ENCODE measurements at places on chromosomes 16 and 17. TPM values are rescaled to one million over a fixed set of nuclear protein-coding genes. Genes with fewer than 3 reads are reported as not detected.
A peak's percentile ranks its signal among the peaks of the same experiment; 100 is the strongest.

Gene ABCC12
- polyA plus RNA-seq: 0.33 TPM

- no peak for DNase-seq
Observed at GRCh38 chr17:79841369-79842135, 2.3 kb upstream of the CBX4 start.

DNA sequence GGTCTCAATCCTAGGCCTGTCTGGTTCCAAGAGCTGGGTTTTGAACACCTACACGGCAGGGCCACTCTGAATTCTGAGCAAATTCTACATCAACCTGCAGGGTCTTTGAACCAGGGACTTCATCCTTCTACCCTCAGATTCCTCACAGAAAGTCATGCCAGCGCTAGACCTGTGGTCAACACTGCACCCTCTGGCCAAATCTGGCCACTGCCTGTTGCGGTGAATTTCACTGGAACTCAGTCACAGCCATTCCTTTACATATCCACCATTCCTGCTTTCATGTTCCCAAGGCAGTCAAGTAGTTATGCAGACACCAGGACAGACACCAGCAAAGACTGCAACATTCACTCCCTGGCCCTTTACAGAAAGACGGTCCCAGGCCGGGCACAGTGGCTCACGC, 144.6 kb downstream of the C16orf95 start:
- DNase-seq: no peak

DNA sequence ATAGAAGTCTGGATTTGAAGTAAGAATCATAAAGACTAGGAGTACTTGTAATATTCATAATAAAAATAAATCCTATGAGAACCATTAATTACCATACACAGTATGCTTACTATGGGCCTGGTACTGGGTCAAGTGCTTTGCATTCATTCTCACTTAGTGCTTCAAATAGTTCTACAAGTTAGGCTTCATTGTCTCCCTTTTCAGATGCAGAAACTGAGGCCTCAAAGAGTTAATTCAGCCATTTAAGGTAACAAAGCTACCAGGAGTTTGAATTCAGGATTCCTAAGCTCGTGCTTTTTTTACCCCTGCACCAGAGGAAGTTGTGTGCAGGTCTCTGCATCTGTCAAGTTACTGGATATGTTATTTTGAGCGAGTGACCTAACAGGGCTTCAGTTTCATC, 1098.4 kb upstream of the EEF2KMT start:
- no peak for DNase-seq

DNA sequence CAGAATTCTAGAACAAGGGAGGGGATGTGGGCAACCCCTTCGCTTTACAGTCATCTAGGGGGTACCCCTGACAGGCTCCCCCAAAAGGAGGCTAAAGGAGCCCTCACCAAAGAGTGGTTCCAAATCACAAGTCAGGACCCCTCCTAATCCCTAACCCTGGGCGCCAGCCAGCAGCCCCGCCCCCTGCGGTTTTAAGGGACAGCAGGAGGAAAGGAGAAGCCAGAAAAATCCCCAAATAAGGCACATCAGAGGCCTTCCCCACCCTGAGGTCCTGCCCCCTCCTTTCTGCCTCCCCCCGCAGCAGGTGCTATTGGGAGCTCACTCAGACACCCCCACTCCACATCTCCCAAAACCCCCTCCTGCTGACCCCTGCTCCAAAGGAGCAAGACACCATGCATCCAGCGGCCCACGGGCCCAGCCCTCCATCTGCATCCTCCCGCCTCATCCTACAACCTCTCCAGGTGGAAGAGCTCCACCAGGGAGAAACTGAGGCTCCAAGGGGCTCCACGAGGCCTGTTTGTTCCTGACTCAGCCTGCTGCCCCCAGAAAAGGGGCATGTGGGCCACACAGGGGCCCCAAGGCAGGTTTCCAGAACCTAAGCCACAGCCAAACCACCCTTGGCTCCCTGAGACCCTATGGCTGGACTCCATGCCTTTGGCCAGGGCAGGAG, 93.5 kb downstream of the GOSR1 start:
- DNase-seq: no peak

DNA sequence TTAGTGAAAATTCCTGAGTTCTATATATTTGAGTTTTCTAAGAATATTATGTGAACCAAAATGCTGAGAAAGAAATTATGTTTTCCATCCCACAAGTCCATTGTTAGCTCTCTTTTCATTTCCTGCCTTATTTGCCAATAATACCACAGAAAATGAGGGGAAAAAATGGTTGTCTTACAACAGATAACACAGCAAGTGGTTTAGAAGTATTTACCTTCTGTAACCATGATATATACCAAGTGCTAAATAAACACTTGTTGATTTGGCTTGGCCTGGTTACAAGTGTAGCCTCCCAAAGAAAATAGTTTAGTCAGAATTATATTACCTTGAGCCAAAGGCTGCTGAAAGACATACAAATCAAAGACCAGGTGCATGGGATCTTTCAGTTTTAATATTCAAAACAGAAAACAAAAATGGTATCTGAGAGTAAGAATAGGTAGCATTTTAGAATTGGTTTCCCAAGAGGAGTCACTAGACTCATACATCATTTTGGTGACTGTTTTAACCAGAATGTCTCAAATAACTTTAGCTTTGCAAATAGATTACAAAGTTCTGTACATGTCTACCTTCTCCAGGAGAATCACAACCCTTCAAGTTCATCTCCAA, 439.8 kb upstream of the DYNLRB2 start:
- no peak for DNase-seq

Gene MEOX1
- polyA plus RNA-seq: 10.4 TPM

GRCh38 chr17:49191917-49192741, 18.2 kb downstream of the GNGT2 start:
- DNase-seq: peak; percentile 69

DNA sequence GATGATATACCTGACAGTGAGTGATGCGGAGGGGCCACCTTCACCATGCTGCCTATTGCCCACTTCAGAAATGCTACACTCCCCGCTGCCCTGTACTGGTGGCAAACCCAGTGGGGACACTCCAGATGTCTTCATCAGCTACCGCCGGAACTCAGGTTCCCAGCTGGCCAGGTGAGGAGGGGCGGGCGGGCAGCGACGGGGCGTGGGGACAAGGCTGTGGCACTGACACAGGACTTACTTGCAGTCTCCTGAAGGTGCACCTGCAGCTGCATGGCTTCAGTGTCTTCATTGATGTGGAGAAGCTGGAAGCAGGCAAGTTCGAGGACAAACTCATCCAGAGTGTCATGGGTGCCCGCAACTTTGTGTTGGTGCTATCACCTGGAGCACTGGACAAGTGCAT, 16.6 kb downstream of the SARM1 start:
- no peak for DNase-seq

DNA sequence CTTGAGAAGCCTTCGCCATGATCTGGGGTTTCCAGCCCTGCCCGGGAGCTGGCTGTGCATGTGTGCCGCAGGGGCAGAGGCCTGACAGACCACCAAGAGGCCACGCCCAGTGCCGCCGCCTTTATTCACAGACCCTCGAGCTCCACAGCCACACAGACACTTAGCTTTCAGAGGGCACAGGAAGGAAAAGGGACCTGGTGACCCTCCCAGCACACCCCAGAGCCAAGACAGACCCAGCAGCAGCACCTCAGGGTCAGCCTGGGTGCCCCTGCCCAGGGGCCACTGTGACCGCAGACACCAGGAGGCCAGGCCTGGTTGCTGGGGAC, 10.8 kb downstream of the MCRIP1 start:
- no peak for DNase-seq

DNA sequence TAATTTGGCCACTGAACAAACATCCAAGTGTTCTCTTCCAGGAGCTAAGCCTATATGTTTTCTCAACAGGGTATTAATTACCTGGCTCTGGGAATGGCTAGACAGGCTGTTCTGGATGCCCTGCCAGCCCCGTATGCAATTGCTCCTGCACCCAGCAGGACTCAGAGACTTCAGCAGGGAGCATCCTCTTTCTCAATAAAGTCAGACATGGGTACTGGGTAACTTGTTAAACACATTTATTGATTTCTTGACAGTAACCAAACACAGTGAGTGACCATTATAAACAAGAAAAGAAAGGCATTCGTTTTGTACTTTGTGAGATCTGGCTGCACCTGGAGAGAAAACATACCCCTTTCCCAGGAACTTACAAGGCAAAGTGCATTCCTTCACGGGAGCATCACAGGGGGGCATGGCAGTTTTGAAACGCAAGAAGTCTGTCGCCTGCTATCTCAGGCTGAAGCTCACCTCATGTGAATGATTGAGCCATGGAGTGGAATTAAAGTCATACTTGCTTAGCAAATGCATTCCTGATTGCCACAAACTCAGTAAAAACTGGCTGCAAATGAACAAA, 369.8 kb downstream of the UTP18 start:
- no peak for DNase-seq

- DNase-seq: no peak
Observed at GRCh38 chr17:72305472-72305871, 184.7 kb downstream of the SOX9 start.

- DNase-seq: no peak
Observed at GRCh38 chr17:40534371-40535189, 30.7 kb downstream of the CCR7 start.

- no peak for DNase-seq
Observed at GRCh38 chr16:75593825-75594820, 27.9 kb downstream of the GABARAPL2 start.

Gene CACNB1
- polyA plus RNA-seq: 232 TPM

Gene ATP2A3
- polyA plus RNA-seq: 5.3 TPM

- no peak for DNase-seq
Observed at GRCh38 chr17:50188921-50189549, 12.4 kb downstream of the COL1A1 start.

- DNase-seq: no peak
Observed at GRCh38 chr17:82434216-82434565, 15.8 kb upstream of the OGFOD3 start.

Gene KRT9
- polyA plus RNA-seq: not detected

Gene FNDC8
- 0.11 TPM for polyA plus RNA-seq

DNA sequence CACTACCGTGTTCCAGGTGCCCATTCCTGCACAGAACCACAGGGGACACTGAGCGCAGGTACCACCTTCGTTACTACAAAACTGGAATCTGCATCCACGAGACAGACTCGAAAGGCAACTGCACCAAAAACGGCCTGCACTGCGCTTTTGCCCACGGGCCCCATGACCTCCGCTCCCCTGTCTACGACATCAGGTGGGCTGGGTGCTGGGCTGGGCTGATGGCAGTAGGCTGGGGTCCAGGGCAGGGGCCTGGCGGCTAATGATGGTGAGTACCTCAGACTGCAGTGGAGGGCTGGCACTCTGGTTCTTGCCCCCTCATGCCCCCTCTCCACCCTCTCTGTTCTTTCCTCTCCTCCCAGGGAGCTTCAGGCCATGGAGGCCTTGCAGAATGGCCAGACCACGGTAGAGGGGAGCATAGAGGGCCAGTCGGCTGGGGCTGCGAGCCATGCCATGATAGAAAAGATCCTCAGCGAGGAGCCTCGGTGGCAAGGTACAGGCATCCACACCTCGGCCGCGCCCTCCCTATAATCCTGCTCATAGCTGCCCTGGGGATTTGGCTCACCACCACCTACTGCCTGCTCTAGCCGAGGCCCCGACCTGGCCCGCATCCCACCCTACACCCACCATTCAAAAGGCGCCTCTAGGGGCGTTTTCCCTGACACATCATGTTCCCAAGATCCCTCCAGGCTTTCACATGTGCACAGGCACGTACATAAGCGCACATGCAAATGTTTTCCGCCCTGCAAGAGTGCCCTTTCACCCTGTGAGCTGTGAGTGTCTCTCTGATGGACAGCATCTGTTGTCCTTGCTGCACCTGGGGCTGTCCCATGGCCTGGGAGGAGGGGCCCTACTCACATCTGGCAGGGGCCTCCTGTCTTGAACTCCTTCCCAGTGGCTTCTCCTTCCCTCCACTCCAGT, 27.7 kb downstream of the UNK start:
- no peak for DNase-seq

Gene NGFR
- 39.8 TPM for polyA plus RNA-seq

DNA sequence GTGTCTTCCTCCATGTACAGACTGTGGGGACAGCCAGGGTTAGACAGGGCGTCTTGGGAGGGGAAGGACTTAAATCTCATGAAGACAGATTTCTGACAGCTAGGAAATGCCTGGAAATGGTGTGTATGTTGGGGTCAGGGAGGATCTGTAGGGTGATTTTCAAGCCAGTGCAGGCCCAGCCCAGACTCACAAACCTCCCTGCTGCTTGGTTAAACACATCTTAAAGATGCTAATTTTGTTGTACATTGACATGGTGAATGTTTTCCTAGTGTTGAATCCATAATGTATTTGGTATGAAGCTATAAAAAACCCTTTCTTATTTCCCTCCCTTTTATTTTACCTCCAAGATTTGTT, 238.3 kb downstream of the CCDC182 start:
- no peak for DNase-seq

- DNase-seq: no peak
Observed at GRCh38 chr17:75371981-75372380, 33.5 kb downstream of the GRB2 start.

- DNase-seq: no peak
Observed at GRCh38 chr17:28756049-28756804, 12.4 kb downstream of the TRAF4 start.

Gene NUBP1
- 31.2 TPM for polyA plus RNA-seq

Gene SHISA9
- 0.13 TPM for polyA plus RNA-seq

DNA sequence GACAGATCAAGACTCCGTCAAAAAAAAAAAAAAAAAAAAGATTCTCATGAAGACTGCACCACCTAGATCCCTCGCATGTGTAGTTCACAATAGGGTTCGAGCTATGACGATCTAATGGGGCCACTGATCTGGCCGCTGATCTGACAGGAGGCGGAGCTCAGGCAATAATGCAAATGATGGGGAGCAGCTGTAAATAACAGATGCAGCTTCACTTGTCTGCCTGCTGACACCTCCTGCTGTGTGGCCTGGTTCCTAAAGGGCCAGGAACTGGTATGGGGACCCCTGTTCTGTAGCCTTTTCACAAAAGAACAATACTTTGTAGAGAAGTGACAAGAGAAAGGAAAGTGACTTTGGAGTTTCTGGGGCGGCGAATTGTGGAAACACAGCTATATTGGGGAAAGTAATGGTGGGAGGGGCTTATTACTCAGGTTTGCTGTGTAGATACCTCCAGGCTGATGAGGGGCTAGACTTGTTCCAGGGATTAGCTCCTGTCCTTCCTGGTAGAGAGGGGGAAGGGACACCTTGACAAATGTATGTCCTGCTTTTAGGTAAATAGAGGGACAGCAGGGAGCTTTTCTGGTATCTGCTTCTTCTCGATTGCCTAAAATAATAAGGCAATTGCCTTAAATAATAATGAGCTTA, 57.1 kb downstream of the HAPSTR1 start:
- DNase-seq: no peak

GRCh38 chr16:1788095-1788707, 5.3 kb downstream of the IGFALS start:
- DNase-seq: no peak

Gene GUCY2D
- not detected for polyA plus RNA-seq

Gene UTS2R
- polyA plus RNA-seq: 5.8 TPM

GRCh38 chr16:53779186-53779585, 75.2 kb downstream of the FTO start:
- DNase-seq: no peak

DNA sequence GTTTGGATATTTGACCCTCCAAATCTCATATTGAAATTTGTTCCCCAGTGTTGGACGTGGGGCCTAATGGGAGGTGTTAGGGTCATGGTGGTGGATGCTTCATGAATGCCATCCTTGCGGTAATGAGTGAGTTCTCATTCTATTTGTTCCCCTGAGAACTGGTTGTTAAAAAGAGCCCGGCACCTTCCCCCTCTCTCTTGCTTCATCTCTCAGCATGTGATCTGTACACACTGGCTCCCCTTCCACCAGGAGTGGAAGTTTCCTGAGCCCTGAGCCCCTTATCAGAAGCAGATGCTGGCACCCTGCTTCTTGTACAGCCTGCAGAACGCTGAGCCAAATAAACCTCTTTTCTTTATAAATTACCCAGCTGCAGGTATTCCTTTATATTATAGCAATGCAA, 25.6 kb downstream of the PIK3R6 start:
- DNase-seq: no peak

Measured in forelimb muscle (tissue), 1 donor.